ENCODE measurements at places on chromosomes 3 and 15.

DNA sequence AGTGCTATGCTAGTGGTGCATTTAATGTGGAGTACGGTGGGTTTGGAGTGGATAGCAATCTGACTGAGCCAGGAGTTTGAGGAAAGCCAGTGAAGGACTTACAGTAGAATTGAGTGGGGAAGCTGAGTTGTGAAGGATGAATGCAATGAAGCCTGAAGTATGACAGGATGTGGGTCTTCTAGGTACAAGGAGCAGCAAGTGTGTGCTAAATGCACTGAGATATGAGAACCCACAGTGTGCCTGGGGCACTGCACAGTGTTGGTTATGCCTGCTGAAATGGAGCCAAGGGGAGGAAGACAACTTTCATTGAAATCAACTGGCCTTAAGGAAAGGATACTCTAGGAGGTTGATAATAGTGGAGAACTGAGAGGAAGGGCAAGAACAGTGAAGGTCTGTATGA lies 105.5 kb upstream of the MRPL3 start:
- DNase-seq = no peak

GRCh38 chr15:70703096-70703878 lies 60.1 kb downstream of the UACA start:
- no peak for DNase-seq

- no peak for DNase-seq
These were observed 885.6 kb upstream of the NR2F2 start for GRCh38 chr15:95444860-95445259.

GRCh38 chr3:12024959-12025570 lies 20.9 kb downstream of the SYN2 start:
- no peak for DNase-seq

DNA sequence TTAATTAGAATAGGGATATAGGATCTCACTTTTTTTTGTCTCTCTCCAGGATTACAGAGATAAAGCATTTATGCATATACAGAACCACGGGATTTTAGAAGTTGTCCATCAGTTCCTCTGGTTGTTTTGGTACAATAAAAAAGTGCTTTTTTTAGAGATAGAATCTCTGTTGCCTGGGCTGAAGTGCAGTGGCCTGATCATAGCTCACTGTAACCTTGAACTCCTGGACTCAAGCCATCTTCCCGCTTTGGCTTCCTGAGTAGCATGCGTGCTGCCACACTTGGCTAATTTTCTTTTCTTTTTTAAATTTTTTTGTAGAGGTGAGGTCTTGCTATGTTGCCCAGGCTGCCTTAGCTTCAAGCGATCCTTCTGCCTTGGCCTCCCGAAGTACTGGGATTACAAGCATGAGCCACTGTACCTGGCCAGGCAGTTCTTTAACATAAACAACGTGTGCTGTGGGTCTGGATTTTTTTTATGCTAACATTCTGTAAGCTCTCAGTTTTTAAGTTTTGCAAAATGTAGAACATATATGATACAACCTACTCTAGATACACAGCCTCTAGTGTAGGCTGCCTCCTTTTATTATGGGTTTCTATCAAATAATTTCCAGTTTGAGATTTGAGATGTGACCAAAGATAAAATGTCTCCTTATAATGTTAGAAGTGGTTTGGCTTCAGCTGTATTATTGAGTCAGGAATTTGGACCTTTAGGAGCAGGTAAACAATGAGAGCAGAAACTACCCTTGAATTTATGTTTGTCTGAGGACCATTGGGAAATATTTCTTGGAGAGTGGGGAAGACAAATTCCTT lies 57.4 kb upstream of the ULK4 start:
- no peak for DNase-seq

DNA sequence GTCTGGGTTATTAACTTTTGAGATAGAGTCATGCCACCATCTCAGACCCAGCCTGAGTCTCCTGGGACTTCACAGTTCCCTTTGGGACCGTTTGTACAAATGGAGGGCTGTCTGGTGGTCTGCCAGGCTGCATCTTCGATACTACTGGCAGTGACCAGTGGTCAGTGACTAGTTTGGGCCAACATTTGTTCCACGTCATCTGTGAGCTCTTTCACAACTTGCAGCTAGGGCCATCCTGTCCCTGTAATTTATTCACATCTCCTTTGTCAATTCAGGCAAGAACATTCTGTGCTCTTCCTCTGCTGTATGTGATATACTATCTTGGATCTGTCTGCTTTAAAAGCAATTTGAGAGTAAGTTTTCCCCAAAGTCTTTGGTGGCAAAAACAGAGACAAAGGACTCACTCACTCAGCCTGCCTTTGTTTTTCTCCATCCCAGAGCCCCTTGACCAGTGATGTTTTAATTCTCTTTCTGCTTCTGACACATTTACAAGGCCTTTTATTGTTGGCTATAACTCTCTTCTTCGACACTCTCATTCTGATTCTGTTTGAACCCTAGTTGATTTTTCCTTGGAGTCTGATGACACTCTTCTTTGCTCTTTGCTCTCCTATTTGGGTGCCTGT lies 353.4 kb downstream of the EPHB1 start:
- DNase-seq = no peak

DNA sequence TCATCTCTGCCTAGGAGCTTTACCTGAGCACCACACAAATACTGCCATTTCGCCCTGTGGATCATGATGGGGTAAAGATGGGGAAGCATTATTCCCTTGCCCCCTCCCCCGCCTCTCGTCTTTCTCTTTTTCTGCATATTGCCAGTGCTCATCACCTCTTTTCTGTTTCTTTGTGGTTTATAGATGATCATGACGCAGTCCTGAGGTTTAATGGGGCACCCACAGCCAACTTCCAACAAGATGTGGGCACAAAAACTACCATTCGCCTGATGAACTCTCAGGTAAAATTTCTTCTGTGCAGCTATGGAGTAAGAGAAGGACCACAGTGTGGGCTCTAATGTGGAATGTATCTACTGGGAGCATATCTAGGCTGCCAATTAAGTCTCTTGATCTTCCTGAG lies 88.2 kb downstream of the RPL39L start:
- no peak for DNase-seq

GRCh38 chr3:189714991-189715961 lies 84.1 kb downstream of the TP63 start:
- no peak for DNase-seq

DNA sequence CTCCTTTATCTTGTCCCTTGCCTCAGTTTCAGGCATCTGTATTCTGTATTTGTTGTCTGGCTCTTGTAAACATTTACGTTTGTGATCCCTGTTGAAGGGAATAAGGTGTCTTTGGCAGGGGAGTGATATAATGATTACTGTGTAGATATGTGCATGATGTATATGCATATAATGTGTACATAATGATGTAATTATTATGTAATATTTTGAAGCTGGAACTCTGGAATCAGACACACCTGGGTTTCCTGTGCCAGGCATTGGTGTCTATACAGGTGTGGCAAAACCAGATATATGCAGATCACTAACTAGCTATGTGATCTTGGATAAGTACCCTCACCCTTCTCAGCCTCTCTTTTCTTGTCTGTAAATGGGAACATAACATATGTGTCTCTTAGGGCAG lies 241.2 kb upstream of the FEZF2 start:
- DNase-seq = no peak

GRCh38 chr15:42239528-42240182 lies 31.6 kb upstream of the VPS39 start:
- DNase-seq = no peak

- no peak for DNase-seq
These were observed 96.7 kb downstream of the AKAP13 start for GRCh38 chr15:85477061-85477460.

DNA sequence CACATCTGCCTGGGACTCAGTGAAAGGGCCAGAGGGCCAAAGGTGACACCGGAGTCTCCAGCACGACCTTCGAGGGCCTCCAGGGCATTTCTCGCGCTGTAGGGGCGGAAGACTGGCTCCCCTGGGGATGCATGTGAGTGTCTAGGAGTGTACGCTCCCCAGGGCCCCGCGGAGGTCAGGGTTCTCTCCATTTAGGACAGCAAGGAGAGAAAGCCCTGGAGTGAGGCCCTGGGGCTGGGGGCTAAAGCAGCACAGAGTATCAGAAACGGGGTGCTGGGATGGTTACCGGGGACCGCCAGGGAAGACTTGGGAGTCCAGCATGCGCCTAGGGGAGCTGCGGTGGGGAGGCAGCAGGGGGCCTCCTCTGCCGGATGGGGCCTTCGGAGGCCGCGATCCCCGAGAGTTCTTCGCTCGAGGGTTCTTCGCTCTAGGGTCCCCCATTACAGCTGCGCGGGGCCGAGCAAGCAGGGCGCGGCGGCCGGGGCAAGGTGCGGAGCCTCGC lies 595 bp upstream of the APBA2 start:
- DNase-seq = no peak

DNA sequence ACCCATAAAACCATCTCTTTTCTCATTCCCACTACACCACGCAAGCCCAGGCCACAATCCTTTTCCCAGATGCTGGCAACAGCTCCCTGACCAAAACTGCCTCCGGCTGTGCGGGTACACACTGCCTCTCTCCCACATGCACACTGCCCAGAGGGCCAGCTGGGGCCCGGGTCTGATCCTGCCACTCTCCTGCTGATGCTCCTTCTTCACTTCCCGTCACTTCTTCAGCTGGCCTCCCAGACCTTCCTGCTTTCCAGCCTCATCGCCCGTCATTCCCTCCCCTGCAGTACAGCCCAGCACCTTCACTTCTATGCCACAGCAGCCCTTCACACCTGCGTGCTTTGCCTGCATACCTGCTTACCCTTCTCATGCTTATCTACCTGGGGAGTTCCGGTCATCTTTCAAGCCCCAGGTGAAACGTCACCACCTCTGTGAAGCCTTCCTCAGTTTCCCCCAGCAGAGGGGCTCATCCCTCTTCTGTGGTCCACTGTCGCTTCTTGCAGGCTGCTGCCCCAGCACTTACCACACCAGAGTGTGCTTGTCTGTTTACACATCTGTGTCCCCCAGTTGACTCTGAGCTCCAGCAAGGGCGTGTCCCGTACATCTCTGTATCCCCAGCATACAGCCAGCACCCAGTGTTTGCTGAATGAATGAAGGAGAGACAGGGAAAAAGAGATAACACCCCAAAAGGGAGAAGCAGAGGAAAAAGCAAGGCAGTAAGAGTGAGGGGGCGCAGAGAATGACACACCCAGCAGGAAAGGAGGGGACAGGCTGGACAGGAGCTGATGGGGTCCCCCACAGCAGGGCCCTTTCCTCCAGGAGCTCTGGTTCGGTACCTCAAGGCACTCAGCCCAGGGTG lies 22.2 kb downstream of the GRAMD2A start:
- no peak for DNase-seq

DNA sequence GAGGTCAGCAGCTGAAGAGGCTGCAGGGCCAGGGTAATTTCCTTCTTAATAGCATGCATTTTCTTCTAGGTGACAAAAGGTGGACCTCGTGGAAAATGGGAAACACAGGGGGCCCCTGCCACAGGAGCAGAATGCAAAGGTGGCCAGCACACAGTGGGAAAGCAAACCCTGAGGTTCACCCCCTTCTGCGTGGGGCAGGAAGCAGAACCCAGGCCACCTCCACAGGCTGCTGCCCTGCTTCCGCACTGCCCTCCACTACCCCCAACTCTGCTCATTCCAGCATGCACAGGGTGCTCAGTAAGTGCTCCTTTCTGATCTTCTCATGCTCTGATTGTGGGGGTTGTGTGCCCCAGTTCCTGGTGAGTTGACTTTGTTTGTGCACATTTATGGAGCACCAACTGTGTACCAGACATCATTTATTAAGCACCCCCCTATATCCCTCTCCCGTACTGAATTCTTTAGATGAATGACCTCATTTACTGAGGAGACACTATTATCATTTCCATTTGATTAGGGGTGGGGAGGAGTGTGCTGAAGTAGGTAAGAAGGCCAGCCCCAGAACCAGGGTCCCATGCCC lies 12.7 kb upstream of the FGD5 start:
- DNase-seq = no peak

- no peak for DNase-seq
These were observed 112.3 kb downstream of the CDIN1 start for GRCh38 chr15:36691579-36692357.

Measured in stimulated activated CD8-positive, alpha-beta memory T cell treated with anti-CD3 and anti-CD28 coated beads, Interleukin-4, amount 100 ng/mL, for 48 hours (primary cell).